Choroid plexus epithelial cell (primary cell): ENCODE measurements at places on chromosomes 11 and 22.

- DNase-seq = no peak
These were observed 16.7 kb upstream of the PRSS23 start for GRCh38 chr11:86783661-86784060.

- no peak for DNase-seq
These were observed 68.2 kb upstream of the ISX start for GRCh38 chr22:34997633-34998299.

DNA sequence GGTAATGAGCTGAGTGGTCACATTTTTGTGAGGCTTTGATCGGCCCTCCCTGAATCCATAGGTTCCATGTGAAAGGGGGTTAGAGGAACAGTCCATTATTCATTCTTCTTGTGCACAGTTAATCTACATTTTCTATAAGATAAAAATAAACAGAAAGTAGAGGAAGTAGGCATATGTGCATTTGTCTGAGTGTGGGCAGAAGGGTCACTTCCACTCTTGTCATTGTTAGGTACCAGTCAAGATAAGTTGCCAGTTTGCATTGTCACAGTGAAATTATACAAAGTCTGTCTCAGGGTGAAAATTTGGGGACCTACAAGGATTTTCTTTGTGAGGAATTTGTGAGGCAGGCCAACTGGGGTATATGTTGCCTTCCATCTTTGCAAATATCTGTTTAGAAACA, 4.6 kb upstream of the APOL4 start:
- DNase-seq = no peak

DNA sequence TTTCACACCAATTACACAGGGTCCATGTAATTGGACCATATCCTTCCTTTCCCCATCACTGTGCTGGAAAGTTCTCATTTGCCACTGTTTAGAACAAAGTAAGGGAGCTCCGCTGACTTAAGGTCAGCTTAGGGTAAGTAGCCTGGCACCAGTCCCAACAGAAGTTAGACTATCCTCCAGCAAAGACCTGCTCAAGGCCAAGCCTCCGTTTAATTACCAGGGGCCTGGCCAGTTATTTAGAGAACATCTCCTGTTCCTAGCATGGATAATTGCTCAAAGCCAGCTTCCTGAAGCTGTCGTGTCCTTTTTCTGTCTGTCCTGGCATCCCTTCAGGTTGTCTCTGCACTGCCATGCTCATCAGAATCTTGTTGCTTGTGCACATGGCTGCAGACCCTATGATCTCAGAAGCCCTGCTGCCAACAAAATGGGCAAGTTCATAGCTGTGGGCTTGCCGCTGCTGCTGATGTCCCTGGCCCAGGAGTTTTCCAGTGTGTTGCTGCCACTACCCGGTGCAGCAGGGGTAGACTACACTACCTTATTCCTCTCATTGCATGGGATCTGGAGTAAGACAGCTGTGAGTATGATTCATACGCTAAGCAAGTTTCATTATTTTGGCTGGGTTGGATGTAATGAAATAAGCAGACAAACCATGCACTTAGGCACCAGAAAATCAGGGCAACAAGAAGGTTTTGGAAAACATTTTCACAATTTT, 8.1 kb downstream of the OR8A1 start:
- no peak for DNase-seq
